ENCODE measurements at places on chromosomes 3 and 15. TPM values are rescaled to one million over a fixed set of nuclear protein-coding genes. Genes with fewer than 3 reads are reported as not detected.
A peak's percentile ranks its signal among the peaks of the same experiment; 100 is the strongest.

GRCh38 chr3:141650783-141651182 lies 87.3 kb upstream of the RNF7 start:
- H3K27me3 ChIP-seq = peaks cover 1% of the 10 kb centered on the region
- H3K4me1 ChIP-seq = no peaks in the 10 kb centered on the region
- no peak for DNase-seq
- no peaks in the 10 kb centered on the region for H3K36me3 ChIP-seq
- H3K4me3 ChIP-seq = no peak overlapping the region

DNA sequence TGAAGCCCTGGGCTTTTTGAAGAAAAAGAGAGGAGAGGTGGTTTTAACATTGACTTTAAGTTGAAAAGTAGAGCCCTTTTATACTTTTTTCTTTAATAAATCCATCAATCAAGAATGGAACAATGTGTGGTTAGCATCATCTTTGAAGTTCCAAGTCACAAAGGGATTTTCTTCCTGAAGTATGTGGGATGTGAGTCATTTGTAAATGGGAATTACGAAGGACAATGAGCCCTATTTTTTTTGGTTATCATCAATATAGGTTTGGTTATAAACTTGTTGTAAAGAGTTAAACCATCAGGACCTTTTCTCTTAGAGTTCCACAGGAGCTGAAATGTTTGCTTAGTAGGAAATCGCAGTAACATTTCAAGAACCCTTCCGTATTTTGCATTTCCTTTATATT lies 38.3 kb downstream of the PIK3CA start:
- peaks cover 61% of the 10 kb centered on the region for H3K4me1 ChIP-seq
- H3K27ac ChIP-seq = no peak overlapping the region
- H3K27me3 ChIP-seq = no peaks in the 10 kb centered on the region
- H3K36me3 ChIP-seq = no peaks in the 10 kb centered on the region

- DNase-seq = no peak
- no peaks in the 10 kb centered on the region for H3K4me1 ChIP-seq
- H3K4me3 ChIP-seq = no peak overlapping the region
- no peaks in the 10 kb centered on the region for H3K36me3 ChIP-seq
- no peak overlapping the region for H3K27ac ChIP-seq
- H3K27me3 ChIP-seq = no peaks in the 10 kb centered on the region
These were observed 250.5 kb downstream of the SHQ1 start for GRCh38 chr3:72597756-72598195.

DNA sequence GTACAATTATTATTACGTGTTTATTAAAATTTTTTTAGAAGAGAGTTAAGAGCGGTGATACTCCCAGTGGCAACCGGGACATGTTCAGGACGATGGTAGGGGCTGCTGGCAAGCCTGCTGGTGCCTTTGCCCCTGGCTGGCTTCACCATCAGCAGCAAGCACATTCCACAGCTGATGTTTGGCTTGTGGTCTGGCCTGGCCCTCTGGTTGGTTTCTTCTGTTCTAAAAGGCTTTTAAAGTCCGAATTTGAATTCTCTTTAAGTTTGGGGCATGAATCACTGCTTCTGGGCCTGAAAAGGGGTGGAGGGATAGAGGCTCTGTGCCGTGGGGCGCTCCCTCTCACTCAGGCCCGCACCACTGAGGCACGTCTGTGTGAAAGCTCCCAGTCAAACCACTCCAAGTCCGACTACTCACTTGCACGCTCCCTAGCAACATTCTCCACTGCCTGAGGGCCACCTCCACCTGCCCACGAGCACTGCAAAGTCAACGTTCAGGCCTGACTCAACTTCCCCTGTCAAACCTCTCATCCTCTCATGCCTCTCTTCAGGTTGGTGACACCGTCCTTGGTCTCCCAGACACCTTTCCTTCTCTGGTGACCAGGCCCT lies 10.1 kb downstream of the ITGA11 start:
- no peaks in the 10 kb centered on the region for H3K36me3 ChIP-seq
- H3K27ac ChIP-seq = no peak overlapping the region
- no peak for DNase-seq
- H3K27me3 ChIP-seq = peaks cover under 1% of the 10 kb centered on the region

- peaks cover 3% of the 10 kb centered on the region for H3K36me3 ChIP-seq
- H3K27ac ChIP-seq = peak overlapping the region; percentile 81
- DNase-seq = peak; percentile 87
These were observed 37.0 kb upstream of the CASR start for GRCh38 chr3:122146466-122146865.

GRCh38 chr3:143121241-143122088 lies 1.9 kb downstream of the CHST2 start:
- peaks cover 4% of the 10 kb centered on the region for H3K36me3 ChIP-seq
- peak; percentile 92 for DNase-seq
- peak overlapping the region; percentile 55 for H3K27ac ChIP-seq
- peaks cover 40% of the 10 kb centered on the region for H3K4me1 ChIP-seq
- peak overlapping the region; percentile 67 for H3K4me3 ChIP-seq

DNA sequence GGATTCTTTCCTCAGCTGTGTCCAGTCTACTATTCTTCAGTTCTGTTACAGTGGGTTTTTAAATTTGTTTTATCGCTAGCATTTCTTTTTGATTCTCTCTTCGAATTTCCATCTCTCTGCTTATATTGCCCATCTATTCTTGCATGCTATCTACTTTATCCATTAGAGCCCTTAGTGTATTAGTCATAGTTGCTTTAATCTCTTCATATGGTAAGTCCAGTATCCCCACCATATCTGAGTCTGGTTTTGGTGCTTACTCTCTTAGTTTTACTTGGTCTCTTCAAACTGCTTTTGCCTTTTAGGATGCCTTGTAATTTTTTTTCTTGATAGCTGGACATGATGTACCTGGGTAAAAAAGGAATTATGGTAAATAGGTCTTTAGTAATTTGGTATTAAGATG lies 9.1 kb downstream of the TIMMDC1 start:
- peaks cover 56% of the 10 kb centered on the region for H3K36me3 ChIP-seq
- peaks cover 37% of the 10 kb centered on the region for H3K4me1 ChIP-seq

SLC7A14 gene
- not detected for total RNA-seq

CYP8B1 gene
- not detected for total RNA-seq

SMCO1 gene
- not detected for total RNA-seq

IMPG2 gene
- 0.14 TPM for total RNA-seq

LTF gene
- total RNA-seq = not detected
